ENCODE measurements at places on chromosomes 13 and 19. TPM values are rescaled to one million over a fixed set of nuclear protein-coding genes. Genes with fewer than 3 reads are reported as not detected.

RHPN2 gene
- 1.6 TPM for total RNA-seq

SLITRK5 gene
- not detected for total RNA-seq

- H3K4me3 ChIP-seq, result no peak overlapping the region
- no peak for DNase-seq
- no peak overlapping the region for H3K27ac ChIP-seq
- H3K4me1 ChIP-seq, result peaks cover 12% of the 10 kb centered on the region
- no peaks in the 10 kb centered on the region for H3K36me3 ChIP-seq
Measured at GRCh38 chr19:3798137-3798536, 12.0 kb upstream of the MATK start.

ZNF726 gene
- 2.9 TPM for total RNA-seq

DNA sequence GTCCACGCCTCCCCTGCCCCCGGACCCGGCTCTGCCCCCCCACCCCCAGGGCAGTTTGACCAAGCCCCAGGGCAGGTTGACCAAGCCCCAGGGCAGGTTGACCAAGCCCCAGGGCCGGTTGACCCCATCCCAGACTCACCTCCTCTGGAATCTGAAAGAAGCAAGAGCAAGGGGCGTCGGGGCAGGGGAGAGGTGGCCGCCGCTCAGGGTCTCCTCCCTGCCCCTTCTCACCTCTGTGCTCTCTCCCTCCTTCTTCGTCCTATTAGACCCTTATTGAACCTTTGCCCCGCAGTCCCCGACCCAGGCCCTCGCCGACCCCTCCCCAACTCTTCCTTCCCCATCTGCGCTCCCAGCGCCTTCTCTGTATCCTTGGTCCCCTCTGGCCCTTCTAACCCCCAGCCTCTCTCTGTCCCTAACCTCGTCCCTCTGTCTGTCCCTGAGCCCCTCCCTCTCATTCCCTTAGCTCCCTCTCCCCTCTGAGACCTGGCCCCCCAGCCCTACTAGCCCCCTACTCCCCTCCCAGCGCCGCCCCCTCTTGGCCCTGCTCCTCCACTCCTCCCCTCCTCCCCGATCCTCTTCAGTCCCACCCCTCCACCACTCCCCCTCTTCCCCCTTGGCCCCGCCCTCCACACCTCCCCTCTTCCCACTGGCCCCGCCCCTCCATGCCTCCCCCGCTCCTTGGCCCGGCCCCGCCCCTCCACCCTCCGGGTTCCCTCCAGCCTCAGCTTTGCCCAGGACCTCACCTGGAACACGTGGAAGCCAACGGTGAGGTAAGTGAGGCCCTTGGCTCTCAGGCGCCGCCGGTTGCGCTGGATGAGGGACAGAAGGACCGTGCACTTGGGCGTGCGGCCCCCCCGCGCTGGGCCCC lies 7.6 kb downstream of the CAPN12 start:
- H3K4me1 ChIP-seq, result peaks cover 66% of the 10 kb centered on the region
- peak overlapping the region; percentile 89 for H3K27ac ChIP-seq
- no peaks in the 10 kb centered on the region for H3K27me3 ChIP-seq
- no peak for DNase-seq

- peaks cover 7% of the 10 kb centered on the region for H3K36me3 ChIP-seq
- H3K4me1 ChIP-seq, result peaks cover 9% of the 10 kb centered on the region
Measured at GRCh38 chr13:19845758-19846157, 17.7 kb downstream of the ZMYM5 start.

- H3K27me3 ChIP-seq, result no peaks in the 10 kb centered on the region
- no peak overlapping the region for H3K27ac ChIP-seq
- H3K4me3 ChIP-seq, result no peak overlapping the region
Measured at GRCh38 chr13:105678072-105678471, 857.4 kb downstream of the EFNB2 start.
